ENCODE measurements at places on chromosomes 7 and 10.

DNA sequence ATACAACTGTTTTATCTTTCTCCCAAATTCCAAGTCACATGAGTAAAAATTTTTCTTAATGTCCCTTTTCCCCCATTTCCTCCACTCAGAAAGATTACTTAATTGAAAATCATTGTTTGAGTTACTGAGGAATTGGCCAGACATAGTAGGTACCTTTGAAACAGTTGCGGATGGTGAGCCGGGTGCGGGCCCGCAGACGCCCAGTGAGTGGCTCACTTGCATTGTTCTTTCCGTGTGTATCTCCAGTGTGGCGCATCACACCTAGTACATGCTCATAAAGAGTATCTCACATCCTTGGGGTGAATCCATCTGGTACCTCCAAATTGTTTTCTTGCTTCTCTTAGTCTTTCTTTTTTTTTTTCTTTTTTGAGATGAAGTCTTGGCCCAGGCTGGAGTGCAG lies 14.3 kb downstream of the TRRAP start:
- no peak for DNase-seq

DNA sequence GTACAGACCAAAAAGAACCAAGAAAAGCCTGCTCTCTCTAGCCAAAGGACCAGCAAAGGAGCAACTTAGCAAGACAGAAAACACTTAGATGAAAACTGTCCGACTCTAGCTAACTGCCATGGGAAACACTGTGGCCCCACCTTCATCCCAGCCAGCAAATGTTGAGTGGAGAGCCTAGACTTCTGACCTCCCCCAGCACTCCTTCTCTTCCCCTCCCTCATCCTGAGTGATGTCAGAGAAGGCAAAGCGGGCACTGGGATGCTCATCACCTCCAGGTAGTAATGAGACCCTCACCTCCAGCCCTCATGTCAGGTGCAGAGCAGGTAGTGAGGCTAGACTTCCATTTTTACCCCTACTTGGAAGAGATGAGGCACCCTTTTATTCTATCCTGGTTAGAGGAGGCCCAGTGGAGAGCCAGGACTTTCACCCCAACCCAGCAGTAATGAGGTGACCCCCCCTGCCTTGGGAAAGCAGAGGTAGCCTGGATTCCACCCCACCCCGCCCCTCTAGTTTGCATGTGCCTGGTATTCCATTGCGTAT lies 16.9 kb downstream of the CUZD1 start:
- no peak for DNase-seq

DNA sequence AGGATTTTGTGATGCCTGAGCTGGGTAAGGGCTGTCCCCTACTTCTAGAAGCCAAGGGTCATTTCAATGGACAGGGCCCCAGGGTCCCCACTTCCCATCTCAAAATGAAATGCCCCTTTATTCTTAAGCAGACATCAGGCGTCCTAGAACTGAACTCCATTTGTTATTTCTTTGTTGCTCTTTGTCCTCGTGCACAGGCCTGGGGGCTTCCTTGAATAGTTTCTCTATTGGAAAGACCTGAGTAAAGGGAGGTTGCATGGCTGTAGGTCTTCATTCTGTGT lies 311.4 kb upstream of the ZNF32 start:
- no peak for DNase-seq

- DNase-seq = no peak
These were observed 36.9 kb downstream of the ADD3 start for GRCh38 chr10:110044681-110045080.

DNA sequence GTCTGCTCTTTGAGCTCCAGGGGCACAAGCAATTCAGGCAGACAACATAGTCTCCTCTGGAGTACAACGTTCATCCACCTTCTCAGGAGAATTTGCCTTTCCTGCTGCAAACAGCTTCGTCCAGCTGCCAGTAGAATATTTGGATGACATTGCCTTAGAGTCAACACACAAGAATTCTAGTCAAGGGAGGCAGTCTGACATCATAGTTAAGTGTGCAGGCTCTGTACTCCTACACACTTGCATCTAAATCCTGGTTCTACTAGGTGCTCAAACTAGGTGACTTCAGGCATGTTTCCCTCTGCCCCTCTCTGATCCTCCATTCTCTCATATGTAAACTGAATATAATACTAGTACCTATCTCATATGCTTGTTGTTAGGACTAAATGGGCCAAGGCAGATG lies 314.8 kb downstream of the HPSE2 start:
- no peak for DNase-seq

- no peak for DNase-seq
These were observed 163.7 kb upstream of the PRPS1L1 start for GRCh38 chr7:18191341-18191740.

DNA sequence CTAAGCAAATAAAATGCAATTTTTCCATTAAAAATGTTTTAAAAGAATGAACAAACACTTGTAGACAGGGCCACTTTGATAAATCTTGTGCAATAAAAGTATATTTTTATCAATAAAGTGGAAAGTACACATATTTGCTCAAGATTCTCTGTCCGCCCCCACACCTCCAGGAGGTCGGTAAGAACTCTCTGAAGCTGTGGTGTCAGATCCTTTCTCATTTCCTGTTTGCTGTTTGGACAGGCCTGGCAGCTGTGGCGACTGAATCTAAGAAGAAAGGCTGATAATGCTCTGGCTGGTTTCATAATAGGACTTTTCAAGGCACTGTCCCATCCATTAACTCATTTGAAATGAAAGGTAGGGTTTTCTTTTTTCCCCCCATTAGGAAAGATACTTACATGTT lies 15.3 kb upstream of the ASB4 start:
- DNase-seq = no peak

GRCh38 chr7:128211626-128212025 lies 29.5 kb upstream of the LEP start:
- no peak for DNase-seq

- DNase-seq = no peak
These were observed 52.6 kb upstream of the ST8SIA6 start for GRCh38 chr10:17506856-17507471.

- DNase-seq = peak; percentile 39
These were observed 42.8 kb upstream of the ZNF32 start for GRCh38 chr10:43691485-43691884.

- DNase-seq = no peak
These were observed 41.4 kb upstream of the BET1 start for GRCh38 chr7:94045581-94045980.

GRCh38 chr10:17792991-17793390 lies 16.2 kb upstream of the MRC1 start:
- no peak for DNase-seq

DNA sequence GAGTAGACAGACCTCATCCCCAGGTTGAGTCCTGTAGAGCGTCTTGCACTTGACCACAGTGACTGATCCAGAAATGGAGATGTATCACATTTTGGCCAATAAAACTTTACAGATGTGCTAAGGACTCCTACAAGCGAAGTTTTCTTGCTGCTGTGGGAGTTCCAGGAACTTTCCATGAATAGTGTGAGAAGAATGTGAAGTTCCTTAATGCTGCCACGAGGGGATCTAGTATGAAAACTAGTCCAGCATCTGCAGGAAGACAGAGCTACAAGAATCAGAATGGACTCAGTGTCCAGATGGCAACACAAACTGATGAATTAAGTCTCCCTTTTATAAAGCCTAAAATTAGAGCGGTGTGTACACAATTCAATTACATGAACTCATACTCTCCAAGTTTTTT lies 14.8 kb upstream of the LSM8 start:
- peak; percentile 32 for DNase-seq

DNA sequence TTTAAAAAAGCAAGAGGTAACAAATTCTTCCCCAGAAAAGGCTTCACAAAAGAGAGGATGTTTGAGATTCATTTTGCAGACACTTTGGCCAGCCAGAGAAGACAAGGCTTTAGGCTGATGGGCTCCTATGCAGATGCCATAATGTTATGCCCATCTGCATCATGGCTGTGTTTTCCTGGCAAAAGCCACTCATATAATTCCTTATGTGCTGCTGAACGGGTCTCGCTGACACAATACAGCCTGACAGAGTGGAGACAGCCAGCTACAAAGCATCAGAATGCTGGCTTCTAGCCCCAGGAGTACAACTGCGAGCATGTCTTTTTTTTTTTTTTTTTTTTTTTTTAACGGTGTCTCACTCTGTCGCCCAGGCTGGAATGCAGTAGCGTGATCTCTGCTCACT lies 1157.4 kb upstream of the AUTS2 start:
- DNase-seq = no peak

DNA sequence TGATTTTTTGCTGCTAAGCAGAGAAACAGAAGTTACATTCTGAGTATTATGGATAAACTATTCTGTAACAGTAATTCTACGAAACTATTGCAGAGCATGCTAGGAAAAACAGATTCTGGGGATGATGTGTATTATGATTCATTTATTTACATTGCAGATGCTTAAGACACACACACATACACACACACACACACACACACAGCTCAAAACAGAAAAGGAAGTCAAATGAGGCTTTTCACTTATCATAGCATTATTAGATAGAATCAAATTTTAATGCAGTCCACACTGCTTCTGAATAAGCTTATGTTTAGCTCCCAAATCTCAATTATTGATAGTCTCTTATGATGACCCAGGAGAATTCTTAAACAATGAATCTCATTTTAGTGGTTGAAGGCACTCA lies 307.2 kb downstream of the HGF start:
- DNase-seq = no peak

- DNase-seq = no peak
These were observed 181.4 kb downstream of the JCAD start for GRCh38 chr10:29877793-29878491.

DNA sequence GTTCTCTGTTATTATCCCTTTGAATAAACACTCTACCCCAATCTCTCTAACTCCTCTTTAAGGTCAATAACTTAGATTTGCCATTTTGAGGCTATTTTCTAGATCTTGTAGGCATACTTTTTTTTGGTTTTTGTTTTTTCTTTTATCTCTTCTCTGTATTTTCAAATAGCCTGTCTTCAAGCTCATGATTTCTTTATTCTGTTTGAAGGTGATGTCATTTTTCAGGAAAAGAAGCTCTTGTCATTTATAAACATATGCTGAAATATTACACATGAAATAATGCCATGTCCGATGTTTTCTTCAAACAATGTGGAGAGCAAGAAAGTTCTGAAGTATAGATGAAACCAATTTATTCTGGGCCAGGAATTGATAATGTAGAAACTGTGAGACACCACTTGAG lies 57.5 kb upstream of the CABCOCO1 start:
- DNase-seq = no peak

GRCh38 chr7:130207033-130207432 lies 627 bp upstream of the SSMEM1 start:
- DNase-seq = no peak

DNA sequence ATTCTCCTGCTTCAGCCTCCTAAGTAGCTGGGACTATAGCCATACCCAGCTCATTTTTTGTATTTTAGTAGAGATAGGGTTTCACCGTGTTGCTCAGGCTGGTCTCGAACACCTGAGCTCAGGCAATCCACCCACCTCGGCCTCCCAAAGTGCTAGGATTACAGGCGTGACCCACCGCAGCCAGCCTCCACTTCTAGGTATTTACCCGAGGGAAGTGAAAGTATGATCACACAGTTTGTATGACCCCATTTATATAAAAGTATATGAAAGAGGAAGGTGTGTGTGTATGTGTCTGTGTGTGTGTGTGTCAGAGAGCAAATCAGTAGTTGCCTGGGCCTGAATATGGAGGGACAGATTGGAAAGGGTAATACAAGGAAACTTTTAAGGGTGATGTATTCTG lies 2.0 kb upstream of the PURB start:
- no peak for DNase-seq

- DNase-seq = peak; percentile 92
These were observed 136.7 kb downstream of the HECW1 start for GRCh38 chr7:43248961-43249822.

GRCh38 chr10:51382181-51382580 lies 307.9 kb downstream of the PRKG1 start:
- DNase-seq = no peak

DNA sequence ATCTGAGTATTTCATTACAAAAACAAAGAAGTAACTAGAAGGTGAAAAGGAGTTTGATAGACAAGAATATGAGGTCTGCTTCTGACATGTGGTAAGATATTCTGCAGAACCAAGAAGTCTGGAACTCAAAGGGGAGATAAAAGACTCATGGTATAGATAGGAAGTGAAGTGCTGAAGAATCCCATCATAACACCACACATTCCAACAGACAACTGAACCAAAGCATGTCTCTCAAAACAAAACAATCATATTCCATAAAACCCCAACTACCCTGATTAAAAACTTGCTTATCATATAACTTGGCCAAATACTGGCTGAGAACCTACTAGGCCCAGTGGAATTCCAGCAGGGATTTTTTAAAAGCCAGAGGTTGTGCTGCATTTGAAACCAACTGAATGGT lies 178.7 kb downstream of the JAZF1 start:
- no peak for DNase-seq

- no peak for DNase-seq
These were observed 455.7 kb downstream of the DGKB start for GRCh38 chr7:14446829-14447228.

- DNase-seq = no peak
These were observed 266.3 kb downstream of the AHR start for GRCh38 chr7:17564678-17565212.

- DNase-seq = no peak
These were observed 9.3 kb downstream of the OLAH start for GRCh38 chr10:15053061-15053460.

DNA sequence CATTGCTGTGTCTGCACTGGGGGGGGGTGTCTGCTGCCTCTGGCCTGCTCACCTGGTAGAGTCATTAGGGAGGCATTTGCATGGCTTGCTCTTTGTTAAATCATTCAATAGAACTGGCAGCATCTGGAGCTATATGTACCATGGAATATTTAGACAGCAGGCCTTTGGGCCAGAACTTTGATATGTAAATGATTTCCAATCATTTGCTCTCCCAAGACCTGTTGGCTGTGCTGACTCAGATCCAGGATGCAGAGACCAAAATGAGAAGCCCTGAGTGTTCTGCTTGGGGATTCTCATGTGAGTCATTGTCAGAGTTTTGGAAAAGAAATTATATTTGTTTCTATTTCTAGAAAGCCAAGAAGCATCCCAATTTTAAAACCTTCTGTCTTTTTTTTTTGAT lies 257.6 kb upstream of the IGFBP3 start:
- DNase-seq = peak; percentile 67

- DNase-seq = no peak
These were observed 19.1 kb downstream of the AUTS2 start for GRCh38 chr7:69617364-69617763.

DNA sequence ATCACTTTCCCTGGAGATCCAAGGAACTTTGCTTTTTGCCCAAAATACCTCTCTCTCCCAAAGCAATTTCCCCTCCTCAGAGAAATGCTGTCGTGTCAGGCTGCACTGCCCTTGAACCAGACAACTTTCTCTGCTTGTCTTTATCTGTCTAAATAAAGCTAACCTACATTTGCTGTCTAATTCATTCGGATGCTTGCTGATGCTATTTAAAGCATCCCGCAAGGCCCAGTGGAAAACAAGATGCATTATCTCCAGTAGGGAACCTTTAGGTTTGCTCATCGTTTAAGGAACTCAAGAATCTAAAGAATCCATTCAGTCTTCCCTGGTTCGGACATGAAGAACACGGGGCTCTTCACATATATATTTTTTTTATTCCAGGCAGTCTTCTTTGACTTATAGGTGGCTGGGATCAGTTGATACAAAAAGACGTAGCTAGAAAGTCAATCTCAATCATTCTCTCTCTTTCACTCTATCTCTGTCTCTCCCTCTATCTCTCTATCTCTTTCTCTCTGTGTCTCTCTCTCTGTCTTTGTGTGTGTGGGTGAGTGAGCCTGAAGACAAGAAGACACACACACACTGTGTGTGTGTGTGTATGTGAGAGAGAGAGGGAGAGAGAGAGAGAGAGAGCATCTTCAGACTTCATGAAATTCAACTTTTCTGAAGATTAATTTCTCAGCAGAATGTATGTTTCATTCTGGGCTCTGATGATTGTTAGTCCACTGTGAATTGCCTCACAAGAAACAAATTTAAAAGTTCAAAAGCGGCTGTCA lies 92.8 kb upstream of the MKLN1 start:
- DNase-seq = no peak

- no peak for DNase-seq
These were observed 43.7 kb upstream of the CFAP46 start for GRCh38 chr10:132986076-132986475.
